ENCODE measurements at places on chromosomes 4 and X.

DNA sequence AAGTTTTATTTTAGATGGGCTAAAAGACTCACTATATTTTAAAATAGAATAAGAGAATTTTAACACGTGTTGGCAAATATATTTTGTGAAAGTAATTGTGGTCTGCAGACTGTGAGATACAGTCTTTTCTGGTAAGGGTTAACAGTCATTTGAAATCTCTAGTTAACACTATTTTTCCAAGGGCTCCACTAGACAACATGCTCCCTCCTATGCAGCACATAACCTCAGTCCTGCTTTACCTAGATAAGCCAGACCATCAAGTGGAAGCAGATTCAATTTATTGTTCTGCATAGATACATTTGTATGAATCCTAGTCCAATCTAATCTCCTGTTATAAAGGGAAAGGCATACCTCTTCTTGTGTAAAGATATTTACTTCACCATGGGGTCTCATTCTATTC lies 133.2 kb upstream of the CT83 start:
- no peak for DNase-seq

DNA sequence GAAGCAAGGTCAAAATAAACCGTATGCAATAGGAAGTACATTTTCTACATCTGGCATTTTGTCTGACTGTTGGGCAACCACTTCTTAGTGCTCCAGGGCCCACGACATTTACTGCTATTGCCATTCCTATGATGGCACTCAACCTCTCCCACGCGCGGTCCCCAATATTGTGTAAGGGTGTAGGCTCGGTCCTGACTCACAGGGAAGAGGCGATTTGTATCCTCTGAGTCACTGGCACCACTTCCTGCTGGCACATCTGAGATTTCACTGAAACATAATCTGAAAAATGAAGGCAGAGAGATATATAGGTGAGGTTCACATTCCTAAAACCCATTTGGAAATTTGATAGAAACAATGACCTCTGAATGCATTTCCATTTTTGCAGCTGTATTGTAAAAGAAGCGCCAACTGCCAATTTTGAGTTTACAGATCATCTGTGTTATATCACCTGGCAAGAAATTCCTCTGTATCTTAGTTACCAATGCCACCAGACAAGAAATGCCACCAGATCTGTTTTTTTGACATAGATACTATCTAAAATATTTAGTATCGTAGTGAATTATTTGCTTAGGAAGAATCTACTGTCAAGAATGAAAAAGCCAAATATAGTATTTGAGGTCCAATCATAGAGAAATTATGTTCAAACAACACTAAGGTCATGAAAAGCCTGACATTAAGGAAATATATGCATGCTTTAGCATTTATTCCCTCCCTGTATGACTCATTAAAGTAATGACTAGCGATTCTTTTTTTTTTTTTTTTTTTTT lies 9.8 kb downstream of the EREG start:
- DNase-seq: no peak

GRCh38 chrX:47579537-47579936 lies 2.7 kb upstream of the TIMP1 start:
- peak; percentile 19 for DNase-seq

DNA sequence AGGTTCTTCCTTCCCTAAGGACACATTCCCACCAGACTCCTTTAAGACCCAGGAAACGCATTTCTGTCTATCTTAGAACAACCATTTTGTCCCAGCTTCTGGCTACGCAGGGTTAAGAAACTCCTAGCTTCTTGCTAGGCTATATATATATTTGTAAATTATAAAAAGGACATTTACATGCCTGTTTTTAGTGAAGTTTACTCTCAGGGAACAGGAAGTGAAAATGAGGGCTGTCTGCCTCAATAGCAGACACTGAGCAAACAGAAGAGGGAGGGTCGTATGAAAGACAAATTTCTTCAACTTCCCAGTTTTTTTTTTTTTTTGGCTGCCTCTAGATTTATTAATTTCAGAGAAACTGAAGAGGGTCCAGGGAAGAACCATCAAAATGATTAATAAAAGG lies 9.3 kb upstream of the FRMPD3 start:
- DNase-seq: no peak

DNA sequence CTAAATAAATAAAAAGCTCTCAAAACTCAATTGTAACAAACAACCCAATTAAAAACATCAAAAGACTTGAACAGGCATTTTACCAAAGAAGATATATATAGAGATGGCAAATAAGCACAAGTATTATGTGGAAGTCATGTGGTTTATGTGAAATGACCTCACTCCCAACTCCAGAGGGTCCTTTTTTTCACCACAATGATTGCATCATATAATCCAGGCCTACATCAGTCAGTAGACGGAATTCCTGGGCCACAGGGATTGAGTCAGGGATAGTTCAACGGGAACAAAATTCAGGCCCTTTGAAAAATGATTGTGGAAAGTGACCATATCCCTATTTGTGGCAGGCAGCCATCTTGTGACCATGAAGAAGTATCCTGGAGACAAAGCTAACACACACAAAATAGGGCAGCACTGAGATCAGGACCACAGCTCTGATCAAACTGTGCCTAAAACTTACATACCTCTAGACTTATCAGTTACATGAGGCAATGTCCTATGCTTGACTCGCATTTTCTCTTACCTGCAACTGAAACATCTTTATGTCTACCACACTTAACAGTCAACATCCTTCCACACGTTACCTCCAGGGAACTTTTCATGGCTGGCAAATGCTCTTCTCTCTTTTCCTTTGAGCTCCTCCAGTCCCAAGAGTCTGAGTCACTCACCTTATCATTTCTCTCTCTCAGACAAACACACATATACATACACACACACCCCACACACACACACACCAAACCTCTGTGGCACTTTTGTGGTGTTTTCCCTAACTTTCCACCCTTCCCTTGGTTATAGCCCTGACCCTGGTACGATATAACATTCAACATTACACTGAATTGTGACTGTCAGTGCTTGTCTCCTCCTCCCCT lies 113.5 kb downstream of the PHF8 start:
- DNase-seq: no peak

GRCh38 chr4:2886622-2887021 lies 43.0 kb downstream of the ADD1 start:
- DNase-seq: no peak

GRCh38 chr4:7403001-7403400 lies 31.7 kb downstream of the PSAPL1 start:
- no peak for DNase-seq

- DNase-seq: no peak
These were observed 1974.7 kb downstream of the ARAP2 start for GRCh38 chr4:34269613-34270012.

GRCh38 chrX:54964766-54965497 lies 29.1 kb downstream of the PFKFB1 start:
- no peak for DNase-seq

- peak; percentile 32 for DNase-seq
These were observed 14.7 kb upstream of the ANXA5 start for GRCh38 chr4:121711263-121712000.

GRCh38 chrX:70175338-70175737 lies 1.9 kb upstream of the DGAT2L6 start:
- no peak for DNase-seq

DNA sequence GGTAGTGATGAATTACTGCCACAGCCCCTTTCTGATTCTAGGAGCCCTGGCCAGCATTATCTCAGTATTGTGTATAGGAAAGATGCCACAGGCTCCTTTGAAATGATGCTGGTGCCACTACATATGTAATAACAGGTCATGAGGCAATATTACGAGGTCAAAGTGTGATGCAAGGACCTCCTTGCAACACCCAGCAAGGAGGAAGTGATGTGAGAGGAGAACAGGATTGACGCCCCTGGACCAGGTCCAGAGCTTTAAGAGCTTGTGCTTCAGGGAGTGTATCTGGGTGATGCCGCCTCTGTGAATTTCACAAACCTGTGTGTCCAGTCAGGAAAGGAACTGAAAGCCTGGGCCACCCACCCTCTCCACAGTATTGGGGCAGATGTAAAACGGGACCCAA lies 261.8 kb downstream of the MID1IP1 start:
- DNase-seq: peak; percentile 3

DNA sequence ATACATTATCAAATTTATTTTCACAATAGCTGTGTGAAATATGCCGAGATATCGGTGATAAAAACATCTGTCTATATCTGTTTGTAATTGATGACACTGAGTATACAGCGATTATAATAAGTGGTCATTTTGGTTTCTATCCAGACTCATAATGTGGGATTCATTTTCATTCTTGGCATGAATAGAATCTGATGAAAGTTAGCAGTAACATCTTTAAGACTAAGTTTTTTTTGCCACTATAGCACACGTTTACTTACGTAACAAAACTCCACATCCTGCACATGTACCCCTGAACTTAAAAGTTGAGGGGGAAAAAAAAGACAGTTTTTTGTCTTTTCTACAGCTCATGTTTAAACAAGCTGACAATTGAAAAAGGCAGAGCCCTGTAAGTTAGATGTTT lies 86.4 kb downstream of the PPA2 start:
- DNase-seq: no peak

DNA sequence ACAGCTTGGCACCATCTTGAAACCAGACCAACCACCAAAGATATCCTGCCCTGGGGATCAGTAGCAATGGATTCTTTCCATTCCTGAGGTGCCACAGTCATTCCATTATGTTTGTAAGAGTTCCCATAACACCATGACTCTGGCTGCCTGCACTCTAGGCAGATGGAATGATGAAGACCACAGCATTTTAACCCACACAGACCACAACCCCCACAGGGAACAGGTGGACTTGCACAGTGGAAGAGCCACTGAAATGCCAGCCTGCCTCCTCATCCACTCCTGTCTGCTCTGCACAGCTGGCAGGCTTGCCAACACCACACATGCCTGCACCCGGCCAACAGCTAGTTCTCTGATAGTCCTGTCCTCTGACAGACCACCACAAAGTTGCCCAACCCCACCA lies 2362.2 kb upstream of the AGA start:
- DNase-seq: no peak

DNA sequence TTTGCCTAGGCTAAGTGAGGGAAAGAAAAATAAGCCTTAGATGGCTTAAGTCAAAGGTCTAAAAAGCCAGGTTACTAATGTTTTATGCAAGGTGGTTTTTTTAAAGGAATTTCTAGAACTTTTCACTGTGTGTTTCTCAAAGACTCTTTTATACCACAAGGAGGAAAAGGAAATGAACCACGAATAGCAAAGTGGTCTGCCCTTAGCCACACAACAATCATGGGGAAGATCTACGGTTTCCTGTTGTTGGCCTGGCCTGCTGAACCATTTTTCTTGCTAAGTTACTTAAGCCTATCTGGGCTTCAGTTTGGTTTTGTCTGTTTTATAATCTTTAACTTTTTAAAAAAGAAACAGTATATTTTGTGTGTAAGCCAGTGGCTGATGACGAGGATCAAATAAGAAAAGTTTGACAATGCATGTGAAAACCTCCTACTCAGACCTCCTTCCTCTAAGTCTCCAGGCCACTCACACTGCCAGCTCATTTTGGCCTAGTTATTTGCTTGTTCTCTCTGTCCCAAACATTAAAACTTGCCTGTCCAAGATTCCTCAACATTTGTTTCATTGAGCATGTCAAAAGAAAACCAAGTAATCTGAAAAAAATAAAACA lies 56.7 kb upstream of the COL25A1 start:
- no peak for DNase-seq

- no peak for DNase-seq
These were observed 102.2 kb downstream of the SEL1L3 start for GRCh38 chr4:25760518-25761157.

DNA sequence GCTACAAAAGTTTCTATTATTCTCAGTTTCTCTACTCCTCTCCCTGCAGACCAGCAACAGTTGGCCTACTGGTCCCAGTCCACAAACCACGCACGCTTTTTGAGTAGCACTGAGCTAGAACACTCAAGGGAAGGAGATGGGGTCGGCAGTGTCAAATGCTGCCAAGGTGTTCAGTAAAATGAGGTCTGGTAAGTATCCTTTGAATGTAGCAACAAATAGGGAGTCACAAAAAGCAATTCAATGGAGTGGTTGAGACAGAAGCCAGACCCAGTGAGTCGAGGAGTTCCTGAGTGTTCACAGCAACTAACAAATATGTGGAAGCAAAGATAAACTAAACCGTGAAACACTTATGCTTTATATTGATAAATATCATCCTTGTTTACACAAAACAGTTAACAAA lies 355.7 kb downstream of the MID1IP1 start:
- no peak for DNase-seq

DNA sequence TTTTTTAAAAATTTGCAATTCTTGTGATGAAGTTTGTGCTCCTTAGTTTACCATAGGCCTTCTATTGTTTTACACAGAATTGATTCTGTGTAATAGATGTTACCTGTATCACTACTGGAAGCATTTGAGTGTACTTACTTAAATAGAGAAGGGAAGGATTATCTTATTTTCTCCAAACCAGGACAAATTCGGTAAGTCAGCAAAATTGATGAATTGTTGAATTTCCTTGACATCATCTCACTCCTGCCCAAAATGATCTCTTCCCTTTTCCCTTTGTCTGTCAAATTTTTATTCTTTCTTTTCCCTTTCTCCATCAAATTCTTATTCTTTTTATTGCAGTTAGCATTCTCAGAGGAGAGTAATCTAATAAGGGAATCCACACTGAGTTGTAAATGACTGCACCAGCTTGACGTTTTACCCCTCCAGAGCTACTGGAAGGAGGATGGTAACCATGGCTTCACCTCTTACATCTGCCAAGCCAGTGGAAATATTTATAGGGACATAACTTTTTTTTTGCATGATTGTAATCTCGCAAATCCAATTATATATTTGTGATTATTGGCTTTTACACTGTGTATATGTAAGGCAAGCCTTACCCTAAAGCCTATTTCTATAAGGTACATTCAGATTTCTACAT lies 42.6 kb upstream of the HAND2 start:
- DNase-seq: no peak

DNA sequence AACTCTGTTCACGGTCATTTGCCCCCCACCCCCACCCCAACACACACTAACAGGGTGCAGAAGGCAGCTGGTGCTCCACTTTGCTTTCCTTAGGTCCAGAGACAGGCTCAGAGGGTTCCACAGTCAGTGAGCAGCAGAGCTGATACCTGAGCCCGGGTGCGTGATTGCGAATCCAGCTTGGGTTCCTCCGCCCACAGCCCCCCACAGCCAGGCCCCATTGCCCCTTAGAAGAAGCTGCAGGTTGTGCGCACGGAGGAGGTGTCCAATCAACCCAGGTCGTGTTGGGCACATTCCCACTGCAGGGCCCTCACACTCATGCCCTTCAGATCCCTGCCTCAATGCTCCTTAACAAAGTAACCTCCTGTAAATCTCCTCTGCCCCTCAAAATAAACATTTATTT lies 85.0 kb downstream of the WFS1 start:
- no peak for DNase-seq

DNA sequence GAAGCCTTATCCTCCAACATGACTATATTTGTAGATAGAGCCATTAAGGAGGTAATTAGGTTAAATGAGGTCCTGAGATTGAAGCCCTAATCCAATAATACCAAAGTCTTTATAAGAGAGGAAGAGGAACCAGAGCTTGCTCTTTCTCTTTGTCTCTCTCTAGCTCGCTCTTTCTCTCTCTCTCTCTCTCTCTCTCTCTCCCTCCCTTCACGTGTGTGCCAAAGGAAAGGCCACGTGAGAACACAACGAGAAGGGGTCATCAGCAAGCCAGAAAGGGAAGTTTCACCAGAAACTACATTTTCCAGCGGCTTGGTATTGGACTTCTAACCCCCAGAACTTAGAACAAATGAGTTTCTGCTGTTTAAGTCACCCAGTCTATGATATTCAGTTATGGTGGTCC lies 1540.5 kb downstream of the C4orf33 start:
- DNase-seq: no peak
